ENCODE measurements at places on chromosomes 7 and 10.

DNA sequence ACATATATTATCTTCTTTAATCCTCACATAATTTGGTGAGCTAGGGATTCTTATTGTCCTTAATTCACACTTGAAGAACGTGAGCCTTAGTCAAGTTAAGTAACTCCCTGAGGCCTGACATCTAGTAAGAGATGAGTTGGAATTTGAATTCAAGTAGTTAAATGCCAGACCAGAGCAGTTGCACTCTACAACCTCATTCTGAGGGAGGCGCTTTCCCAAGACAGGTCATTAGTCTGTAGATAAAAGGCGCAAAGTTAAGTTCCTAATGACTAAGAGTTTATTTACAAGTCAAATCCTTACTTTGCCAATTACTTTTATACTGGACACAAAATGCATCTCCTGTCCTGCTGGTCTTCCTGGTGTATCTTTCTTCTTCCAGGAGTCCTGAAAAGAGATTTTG lies 3.6 kb upstream of the EXOC6 start:
- no peak for DNase-seq

- no peak for DNase-seq
Observed at GRCh38 chr7:83575436-83575835, 73.5 kb downstream of the SEMA3E start.

DNA sequence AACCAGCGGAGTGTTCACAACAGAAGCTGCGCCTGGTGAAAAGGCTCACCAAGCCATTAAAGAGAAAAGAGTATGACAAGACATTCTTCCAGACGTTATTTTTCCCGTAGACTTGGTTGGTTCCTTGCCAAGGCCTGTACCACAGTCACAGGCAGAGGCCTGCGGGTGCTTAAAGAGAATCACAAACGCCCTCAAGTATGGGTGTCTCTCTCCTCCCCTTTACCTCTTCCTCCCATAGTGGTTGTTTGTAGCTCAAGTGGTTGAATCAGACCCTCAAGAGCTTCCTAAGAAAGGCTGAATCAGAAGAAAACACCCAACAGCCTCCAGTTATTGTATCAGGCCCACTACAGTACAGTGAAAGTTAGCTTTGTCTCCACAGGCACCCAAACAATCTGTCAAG lies 169.0 kb downstream of the CREB5 start:
- DNase-seq, result no peak

GRCh38 chr10:116587878-116588591 lies 2.7 kb upstream of the PNLIPRP1 start:
- DNase-seq, result no peak

GRCh38 chr7:124440081-124440480 lies 325.5 kb downstream of the GPR37 start:
- no peak for DNase-seq

- no peak for DNase-seq
Observed at GRCh38 chr10:2049560-2049959, 312.2 kb upstream of the ADARB2 start.

GRCh38 chr10:78354101-78354500 lies 320.4 kb downstream of the RPS24 start:
- DNase-seq, result no peak

GRCh38 chr10:7756360-7756992 lies 31.3 kb downstream of the KIN start:
- no peak for DNase-seq

DNA sequence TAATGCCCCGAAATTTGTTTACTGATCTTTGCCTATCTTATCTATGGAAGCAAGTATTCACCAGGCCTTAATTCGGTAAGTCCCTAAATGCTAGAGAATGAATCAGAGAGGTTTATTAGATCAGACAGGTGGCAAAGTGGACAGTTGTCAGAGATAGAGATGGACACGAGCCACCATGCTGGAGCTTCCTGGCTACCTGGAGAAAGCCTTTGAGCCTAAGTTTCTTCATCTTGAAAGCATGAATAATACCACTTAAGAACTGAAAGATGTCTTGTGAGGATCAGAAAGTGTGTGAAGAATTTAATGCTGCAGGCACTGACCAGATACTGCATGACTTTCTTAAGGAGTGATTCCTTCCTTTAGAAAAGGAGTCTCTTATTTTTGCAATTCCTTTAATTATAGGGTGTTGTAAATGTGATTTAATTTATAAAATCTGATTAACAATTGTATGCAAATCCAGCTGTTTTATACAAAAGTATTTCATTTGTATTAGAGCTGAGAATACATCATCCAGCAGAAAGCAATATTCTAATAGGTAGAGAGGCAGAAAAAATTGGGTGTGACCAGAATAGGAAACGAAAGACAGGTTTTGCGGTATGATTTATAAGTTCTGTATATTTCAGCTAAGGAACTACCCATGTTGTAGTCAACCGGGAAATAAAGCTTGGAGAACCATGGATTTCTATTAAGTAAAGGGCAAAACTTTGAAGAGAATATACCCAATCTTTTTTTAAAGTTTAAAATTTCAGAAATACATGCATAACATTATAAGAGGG lies 82.7 kb downstream of the SMURF1 start:
- DNase-seq, result no peak

GRCh38 chr7:107430057-107430456 lies 39.8 kb upstream of the GPR22 start:
- DNase-seq, result no peak

- no peak for DNase-seq
Observed at GRCh38 chr7:123637203-123637602, 18.5 kb upstream of the LMOD2 start.

DNA sequence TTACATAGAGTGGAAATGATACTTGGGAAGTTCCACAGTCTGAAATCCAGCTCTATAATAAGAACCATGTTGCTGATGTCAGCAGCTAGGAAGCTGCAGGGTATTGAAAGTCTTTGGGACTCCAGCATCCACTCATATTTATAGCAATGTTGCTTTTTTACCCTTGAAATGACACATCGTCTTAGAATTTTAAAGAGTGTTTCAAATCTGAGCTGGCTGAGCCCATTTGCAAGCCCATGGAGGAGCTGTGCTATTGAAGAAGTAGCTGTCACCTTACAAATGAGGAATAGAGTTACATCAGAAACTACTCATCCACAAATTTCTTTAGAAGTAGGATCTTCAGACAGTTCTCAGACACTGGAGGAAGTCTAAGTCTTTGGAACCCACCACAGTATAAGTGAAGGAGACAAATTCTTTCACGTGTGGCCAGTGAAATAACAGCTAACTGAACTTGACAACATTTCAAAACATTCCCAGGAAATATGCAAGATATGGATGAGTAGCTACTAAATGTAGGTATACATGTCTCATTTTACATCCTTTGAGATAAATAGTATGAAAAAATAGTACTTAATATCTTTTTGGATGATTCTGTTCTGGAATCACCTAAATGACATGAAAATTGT lies 203.6 kb downstream of the ZNF365 start:
- DNase-seq, result no peak

- no peak for DNase-seq
Observed at GRCh38 chr10:103145046-103145445, 48.0 kb downstream of the NT5C2 start.

GRCh38 chr7:132654150-132654549 lies 77.9 kb upstream of the PLXNA4 start:
- no peak for DNase-seq

- peak; percentile 28 for DNase-seq
Observed at GRCh38 chr10:22345301-22346095, at the start of gene SPAG6. Gene SPAG6, plus strand, starts transcription at chr10:22345496. Its CDS starts 116 bp downstream, at chr10:22345612.

DNA sequence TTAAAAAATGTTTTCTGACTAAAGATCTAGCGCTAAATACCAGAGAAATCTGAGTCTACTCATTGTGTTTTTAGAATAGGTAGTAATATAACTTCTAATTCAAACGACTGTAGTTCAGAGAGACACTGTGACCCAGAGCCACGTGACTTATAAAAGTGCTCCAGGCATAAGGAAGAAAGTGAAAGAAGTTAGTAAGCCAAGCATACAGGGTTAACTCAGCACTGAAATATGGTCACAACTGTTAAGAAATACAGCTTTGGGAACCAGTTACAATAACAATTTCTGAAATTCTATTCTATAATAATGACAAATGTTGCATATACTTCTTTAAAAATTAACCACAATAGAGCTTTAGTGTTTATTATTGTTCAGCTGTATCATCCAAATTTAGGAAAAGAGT lies 119.1 kb downstream of the TFEC start:
- no peak for DNase-seq

GRCh38 chr7:151509670-151510333 lies 9.9 kb downstream of the RHEB start:
- DNase-seq, result no peak

DNA sequence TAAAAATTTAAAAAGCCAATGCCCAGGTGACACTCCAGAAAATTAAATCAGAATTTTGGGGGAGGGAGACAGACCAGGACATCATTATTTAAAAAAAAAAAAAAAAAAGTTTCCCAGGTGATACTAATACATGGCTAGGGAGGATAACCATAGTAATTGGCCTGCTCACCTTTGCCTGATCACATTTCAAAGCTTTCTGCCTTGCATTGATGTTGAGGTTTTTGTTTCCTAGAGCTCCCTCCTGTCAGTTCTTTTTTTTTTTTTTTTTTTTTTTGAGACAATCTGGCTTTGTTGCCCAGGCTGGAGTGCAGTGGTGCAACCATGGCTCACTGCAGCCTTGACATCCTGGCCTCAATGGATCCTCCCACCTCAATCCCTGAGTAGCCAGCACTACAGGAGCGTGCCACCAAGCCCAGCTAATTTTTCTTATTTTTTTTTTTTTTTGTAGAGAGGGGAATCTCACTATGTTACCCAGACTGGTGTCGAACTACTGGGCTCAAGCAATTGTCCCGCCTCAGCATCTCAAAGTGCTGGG lies 38.1 kb downstream of the CPED1 start:
- DNase-seq, result no peak

DNA sequence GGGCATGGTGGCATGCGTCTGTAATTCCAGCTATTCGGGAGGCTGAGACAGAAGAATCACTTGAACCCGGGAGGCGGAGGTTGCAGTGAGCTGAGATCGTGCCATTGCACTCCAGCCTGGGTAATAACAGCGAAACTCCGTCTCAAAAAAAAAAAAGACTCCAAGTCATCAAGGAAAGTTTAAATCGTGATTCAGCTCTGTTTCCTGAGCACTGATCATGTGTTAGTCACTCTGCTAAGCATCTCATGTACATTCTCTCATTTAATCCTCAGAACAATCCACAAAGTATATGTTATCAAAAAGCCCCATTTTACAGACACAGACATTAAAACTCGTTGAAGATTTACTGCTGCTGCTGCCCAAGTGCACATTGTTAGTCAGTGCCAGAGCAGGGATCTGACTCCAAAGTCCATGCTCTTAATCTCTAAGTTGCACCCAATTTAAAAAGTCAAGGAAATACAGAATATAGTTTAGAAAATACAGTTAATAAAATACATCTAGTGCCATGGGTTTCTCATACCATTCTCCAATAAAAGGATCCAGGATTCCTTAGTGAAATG lies 6.2 kb downstream of the PIK3AP1 start:
- no peak for DNase-seq

DNA sequence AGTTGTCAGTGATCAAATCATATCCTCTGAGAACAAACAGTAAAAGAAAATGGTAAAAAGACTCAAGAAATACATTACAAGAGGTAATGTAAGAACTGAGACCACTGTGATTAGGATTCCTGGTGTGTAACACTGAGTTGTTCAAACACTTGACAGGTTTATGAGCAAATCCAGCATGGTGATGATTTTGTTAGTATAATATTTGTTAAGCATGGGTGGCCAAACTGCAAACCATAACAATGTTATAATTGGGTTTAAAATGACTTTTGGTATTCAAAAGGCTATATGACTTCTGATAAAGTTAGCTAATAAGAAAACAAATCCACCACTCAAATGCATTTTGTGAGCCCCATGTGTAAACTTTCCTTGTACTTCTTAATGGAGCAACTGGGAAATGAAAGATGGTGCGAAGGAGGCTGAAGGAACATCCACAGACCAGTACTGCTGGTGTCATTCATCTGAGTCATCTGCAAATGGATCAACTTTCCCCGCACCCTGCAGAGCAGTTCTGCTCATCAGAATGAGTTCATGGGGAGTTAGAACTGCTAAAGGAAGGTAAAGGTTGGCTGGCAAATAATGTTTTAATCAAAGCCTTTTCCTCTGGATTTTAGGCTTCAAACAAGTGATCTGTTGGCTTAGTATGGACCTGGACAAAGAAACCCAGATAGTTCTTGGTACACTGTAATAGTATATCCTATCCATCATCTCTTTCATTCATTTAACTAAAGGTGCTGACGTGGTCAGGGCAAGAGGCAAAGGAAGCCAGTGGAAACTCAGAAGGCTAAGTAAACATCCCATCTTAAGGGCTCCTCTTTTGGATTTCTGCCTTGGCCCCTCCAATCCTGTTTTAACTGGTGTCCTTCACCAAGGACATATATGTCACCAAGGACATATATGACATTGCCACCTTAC lies 45.0 kb downstream of the AFAP1L2 start:
- no peak for DNase-seq

GRCh38 chr7:85159003-85159402 lies 27.9 kb downstream of the SEMA3D start:
- no peak for DNase-seq

- DNase-seq, result no peak
Observed at GRCh38 chr7:116153050-116153449, 57.3 kb upstream of the TES start.

DNA sequence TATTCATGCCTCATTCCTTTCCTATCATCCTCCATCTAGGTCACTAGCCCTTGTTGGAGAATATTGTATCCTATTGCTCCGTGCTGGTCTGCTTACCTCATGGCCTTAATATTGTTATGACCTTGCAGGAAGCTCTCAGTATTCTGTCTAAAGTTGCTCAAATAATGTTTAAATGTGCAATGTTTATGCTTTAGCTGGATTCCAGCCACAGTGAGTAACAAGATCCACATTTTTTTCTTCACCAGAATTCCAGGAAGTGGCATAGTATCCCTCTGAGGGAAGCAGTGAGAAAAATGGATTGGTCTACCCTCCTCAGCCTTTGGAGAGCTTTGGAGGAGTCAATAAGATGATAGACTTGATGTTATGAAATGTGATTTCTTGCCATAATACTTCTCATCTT lies 402.6 kb downstream of the NRG3 start:
- DNase-seq, result no peak

DNA sequence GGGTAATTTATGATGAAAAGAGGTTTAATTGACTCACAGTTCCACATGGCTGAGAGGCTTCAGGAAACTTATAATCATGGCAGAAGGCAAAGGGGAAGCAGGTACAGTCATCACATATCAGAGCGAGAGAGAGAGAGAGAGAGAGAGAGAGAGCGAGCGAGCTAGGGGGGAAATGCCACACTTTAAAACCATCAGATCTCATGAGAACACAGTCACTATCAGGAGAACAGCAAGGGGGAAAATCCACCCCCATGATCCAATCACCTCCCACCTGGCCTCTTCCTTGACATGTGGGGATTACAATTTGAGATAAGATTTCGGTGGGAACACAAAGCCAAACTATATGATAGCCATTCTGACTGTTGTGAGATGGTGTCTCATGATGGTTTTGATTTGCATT lies 576.3 kb downstream of the GFRA1 start:
- DNase-seq, result no peak

GRCh38 chr7:44978511-44979366 lies at the start of gene MYO1G:
Gene MYO1G, minus strand, starts transcription at chr7:44979015. Its CDS starts 54 bp downstream, at chr7:44978961.
- no peak for DNase-seq

DNA sequence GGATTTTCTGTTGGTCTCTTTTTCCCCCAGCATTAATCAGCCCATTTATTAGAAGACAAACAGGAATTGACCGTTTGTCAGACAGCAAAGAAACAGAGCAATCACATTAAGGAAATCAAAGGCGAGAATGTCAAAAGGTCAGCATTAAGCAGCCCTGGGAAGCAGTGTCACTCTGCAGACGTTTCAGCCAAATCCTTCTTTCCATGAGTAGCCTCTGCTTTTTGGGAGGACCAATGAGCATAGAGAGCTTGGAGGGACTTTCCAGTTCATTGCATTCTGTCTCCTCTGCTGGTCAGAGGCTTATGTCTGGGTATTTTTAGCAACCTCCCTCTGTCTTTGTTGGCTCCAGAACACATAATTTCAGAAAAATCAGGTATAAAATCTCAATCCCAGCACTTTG lies 481.4 kb downstream of the GALNT17 start:
- DNase-seq, result no peak
